ENCODE measurements at places on chromosomes 7 and 10.

- no peak for DNase-seq
Measured at GRCh38 chr10:79928028-79928583, 20.8 kb downstream of the SFTPD start.

DNA sequence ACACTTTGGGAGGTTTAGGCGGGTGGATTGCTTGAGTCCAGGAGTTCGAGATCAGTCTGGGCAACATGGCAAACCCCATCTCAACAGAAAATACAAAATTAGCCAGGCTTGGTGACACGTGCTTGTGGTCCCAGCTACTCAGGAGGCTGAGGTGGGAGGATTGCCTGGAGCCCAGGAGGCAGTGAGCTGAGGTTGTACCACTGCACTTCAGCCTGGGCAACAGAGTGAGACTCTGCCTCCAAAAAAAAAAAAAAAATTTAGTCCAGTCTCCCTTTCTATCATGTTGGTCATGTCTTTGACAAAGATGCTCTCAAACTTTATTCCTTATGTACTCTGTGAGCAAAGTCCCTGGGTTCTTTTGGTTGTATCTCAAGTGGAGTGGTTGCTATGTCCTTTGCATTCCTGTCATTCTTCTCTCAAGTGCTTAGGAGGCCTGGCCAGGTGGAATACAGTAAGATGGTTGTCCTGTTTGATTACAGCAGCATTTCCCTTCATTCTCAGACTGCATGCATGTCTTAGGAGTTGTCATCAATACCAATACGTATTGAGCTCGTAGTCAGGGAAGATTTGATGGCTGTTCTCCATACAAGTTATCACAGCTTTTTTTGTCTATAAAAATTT lies 85.7 kb downstream of the MMRN2 start:
- no peak for DNase-seq

DNA sequence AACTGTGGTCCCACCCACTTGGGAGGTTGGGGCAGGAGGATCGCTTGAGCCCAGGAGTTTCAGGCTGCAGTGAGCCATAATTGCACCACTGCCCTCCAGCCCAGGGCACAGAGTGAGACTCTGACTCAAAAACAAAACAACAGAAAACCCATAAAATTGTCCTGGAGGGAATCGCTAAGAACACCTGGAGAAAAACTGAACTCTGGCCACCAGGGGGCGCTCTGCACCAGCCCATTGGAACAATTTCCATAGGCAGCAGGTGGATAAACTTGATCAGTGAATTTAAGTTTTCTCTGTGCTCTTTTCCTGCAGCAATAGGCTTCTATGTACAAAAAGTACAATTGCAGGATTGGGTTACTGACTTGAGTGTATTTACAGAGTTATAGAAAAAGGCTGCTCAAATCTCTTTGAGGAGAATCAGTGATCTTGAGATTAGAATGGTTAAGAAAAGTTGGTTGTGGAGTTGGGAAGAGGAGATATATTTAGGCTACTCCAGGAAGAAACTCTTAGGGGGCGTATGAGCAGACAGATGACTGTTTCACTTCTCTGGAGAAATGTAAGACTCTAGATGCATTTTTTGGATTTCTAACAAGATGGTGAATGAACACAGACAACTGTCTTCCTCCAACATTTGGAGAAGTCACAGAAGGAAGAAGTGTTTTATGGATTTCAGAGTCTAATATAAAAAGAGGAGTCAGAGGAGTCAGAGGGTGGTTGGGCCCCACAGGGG lies 274.9 kb upstream of the GALNT17 start:
- peak; percentile 11 for DNase-seq

- DNase-seq = no peak
Measured at GRCh38 chr7:157731126-157731525, 394.3 kb downstream of the DNAJB6 start.

DNA sequence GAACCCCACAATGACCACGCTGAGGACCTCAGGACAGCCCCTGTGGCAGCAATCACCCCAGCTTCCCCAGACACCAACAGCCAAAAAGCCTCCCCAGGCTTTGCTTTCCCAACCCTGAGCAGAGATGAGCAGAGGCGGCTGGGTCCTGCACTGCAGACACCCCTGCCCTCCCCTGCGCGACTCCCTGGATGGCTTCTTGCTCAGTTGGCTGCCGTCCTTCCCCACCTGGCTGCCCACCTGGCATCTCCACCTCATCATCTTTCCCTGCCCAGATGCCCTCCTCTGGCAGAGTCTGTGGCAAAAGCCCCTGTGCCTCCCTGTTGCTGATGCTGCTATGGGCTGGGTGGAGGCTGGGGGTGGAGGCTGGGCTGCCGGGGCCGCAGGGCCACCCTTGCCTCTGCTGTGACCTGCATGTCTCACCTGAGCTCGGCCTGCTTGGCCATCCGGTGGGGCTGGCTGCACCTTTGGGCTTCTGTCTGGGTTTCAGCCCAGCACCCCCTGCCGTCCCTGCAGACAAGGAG lies 567.7 kb downstream of the TCERG1L start:
- DNase-seq = no peak

GRCh38 chr7:134284952-134285351 lies 31.8 kb downstream of the SLC35B4 start:
- DNase-seq = no peak

DNA sequence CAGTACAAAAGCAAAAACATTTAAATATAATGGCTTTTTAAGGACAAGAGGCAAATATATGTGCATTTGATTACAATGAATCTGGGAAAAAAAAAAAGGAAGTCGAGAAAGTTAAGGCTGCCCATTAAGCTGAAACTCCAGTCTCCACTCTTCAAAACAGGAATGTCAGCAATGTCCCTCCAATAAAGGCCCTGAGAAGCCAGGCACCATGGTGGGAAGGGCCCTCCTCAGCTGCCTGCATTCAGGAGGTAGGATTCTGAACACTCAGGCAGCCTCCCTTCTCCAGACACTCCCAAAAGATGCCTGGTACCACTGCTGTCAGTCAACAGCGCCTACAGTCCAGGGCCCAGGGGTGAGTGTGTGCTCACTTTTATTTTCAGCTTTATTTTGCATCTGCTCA lies 121.3 kb upstream of the MGMT start:
- no peak for DNase-seq

GRCh38 chr7:119515214-119515613 lies 757.8 kb upstream of the KCND2 start:
- no peak for DNase-seq

DNA sequence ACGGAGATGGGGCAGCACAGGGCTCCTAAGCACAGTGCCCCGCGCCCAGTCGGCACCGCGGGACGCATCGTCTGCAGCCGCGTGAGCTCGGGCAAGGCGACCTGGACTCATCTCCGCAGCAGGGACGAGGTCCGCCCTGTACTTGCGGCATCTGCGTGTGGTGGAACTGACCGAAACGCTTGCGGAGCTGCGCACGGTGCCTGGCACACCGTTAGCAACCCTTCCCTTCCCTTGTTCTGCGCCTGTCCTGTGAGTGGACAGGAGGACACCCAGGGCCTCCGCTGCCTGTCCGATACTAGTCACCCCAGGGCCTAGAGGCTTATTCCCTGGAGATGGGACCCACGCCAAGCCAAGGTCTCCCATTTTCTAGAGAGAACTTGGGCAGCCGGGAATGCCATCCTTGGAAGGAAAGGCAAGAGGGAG lies 98.5 kb downstream of the WDR11 start:
- DNase-seq = no peak

- DNase-seq = no peak
Measured at GRCh38 chr10:124928087-124928486, 13.8 kb upstream of the ZRANB1 start.

DNA sequence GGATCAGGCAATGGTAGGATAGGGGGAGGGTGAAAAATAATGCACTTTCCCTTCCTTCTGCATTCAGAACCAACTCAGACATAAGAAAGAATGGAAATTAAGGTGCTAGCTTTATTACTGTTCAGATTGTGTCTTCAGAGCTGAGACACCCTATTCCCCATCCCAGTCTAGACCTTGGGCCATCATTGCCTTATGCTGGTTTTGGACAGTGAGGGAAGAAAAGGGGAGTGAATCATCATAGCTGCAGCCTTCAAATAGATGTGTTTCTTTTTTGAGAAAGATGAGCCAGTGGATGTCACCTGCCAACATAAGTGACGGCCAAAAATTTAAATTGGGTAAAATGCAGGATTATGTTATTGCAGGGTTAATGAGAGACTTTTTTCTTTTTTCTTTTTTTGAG lies 27.0 kb upstream of the TOMM7 start:
- no peak for DNase-seq

GRCh38 chr10:82128527-82128926 lies 253.5 kb downstream of the NRG3 start:
- DNase-seq = no peak

DNA sequence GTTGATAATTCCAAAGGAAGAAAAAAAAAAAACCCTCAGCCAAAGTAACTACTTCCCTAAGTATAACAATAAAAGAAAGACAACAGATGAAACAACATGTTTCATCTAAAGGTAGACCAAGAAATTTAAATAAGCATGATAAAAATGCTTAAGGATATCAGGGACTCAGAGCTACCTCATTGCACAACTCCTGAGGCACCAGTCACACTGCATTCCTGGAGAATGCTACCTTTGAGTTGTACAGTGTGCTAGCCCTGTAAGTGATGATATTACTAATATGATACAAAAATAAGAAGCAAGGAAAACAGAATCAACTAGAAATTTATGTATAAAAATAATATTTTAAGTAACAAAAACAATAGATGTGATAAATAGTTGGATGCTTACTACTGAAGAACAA lies 29.5 kb upstream of the C7orf33 start:
- no peak for DNase-seq

- DNase-seq = no peak
Measured at GRCh38 chr10:33329178-33329577, 5.3 kb downstream of the NRP1 start.

DNA sequence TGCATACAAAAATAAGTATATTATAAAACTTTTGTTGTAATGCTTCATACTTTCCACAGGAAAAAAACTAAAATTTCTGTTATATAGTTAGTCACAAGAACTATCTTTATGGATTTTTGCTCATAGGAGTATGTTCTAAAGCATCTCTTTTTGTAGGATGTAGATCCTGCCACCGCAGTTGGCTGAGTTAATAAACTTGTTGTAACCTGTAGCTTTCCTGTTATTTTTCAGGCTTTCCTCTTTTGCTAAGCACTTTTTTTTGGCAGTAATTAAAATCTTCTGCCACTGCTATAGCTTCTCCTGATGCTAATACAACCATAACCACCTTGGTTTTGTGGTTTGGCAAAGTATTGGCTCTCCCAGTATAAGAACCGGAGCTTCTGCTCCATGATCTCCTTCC lies 60.3 kb downstream of the WNT2 start:
- DNase-seq = no peak

- DNase-seq = no peak
Measured at GRCh38 chr7:7183061-7183837, 905 bp downstream of the C1GALT1 start.

- no peak for DNase-seq
Measured at GRCh38 chr10:116716381-116716780, 26.0 kb downstream of the HSPA12A start.

DNA sequence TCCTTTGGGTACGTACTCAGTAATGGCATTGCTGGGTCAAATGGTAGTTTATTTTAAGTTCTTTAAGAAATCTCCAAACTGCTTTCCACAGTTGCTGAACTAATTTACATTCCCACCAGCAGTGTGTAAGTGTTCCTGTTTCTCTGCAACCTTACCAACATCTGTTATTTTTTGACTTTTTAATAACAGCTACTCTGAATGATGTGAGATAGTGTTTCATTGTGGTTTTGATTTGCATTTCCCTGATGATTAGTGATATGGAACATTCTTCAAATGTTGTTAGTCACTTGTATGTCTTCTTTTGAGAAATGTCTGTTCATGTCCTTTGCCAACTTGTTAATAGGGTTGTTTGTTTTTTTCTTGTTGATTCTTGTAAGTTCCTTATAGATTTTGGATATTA lies 558.9 kb downstream of the SH2D4B start:
- DNase-seq = no peak

GRCh38 chr10:11602919-11603523 lies 8.4 kb downstream of the USP6NL start:
- DNase-seq = no peak

GRCh38 chr7:151728286-151728660 lies 148.6 kb downstream of the PRKAG2 start:
- no peak for DNase-seq

GRCh38 chr7:157548691-157549303 lies 212.0 kb downstream of the DNAJB6 start:
- no peak for DNase-seq

- DNase-seq = no peak
Measured at GRCh38 chr7:66267249-66267648, 62.1 kb downstream of the TPST1 start.

DNA sequence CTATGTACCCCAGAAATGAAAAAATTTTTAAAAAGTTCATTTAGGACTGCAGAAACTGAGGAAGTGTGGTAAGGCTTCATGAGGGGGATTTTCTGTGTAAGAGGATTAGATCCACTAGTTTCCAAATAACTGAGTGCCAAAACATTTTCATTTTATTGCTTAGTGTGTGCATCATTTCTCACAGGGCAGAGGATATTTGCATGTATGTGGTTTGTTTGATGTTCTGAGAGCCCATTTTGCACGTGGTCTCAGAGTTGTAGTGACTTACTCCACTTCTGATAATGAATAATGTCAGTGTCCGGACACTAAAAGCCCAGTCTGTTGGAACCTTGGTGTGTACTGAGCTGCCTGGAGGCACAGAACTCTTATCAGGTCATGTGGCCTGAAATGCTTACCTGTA lies 299.9 kb downstream of the AUTS2 start:
- DNase-seq = no peak

DNA sequence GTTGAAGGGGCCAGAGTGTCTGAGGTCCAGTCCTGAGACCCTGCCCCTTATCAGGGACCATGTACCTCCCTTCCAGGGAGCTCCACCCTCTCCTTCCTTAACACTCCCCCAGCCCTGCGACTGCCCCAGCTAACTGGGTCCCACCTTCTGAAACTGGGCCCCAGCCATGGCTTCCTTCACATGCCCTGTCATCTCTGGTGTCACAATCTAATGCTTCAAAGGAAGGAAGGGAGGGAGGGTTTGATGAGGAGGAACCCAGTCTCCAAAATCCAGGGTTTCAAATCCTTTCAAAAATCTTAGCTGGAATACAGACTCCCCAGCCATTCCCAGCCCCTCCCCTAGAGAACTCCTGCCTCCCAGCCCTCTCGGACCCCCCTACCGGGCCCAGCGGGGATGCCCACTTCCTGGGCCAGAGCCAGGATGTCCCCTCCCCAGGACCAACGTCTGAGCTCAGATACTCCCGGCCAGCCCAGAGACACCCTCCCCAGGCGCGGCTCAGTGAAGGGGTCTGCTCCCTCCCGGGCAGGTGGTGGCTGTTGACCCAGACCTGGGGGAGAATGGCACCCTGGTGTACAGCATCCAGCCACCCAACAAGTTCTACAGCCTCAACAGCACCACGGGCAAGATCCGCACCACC lies 18.0 kb downstream of the C10orf105 start:
- no peak for DNase-seq

GRCh38 chr7:96052860-96053470 lies 268.9 kb downstream of the SLC25A13 start:
- no peak for DNase-seq

GRCh38 chr7:139734395-139734794 lies 43.4 kb downstream of the HIPK2 start:
- DNase-seq = no peak

Measured in T1000 (cell line).